Activated T-helper 2 cell treated with anti-CD3 and anti-CD28 coated beads, Interferon-gamma antibody, Interleukin-2, Interleukin-4, amounts not matched to agents 10 μg/mL and 5 μg/mL and 100 μg/mL, durations not matched to agents 14 hours and 24 hours and 36 hours (primary cell): ENCODE measurements at places on chromosomes 4 and X. TPM values are rescaled to one million over a fixed set of nuclear protein-coding genes. Genes with fewer than 3 reads are reported as not detected.

Gene TLL1
- total RNA-seq: not detected in 2 replicates

DNA sequence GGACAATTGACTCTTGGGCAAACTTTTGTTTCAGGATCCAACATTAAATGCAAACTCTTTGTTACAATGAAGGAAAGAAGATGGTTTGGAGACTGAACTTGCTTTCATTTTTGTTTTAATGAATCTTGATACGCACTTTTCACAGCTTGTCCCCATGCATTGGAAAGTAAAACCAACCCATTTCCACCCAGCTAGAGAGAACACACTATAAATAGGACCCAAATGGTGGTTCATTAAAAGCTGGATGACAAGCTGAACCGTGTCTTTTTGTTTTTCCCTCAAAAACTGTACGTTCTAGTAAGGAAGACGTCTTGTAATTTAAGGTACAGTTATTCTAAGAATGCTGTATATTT lies 95.3 kb upstream of the EGFL6 start:
- H3K4me1 ChIP-seq: peaks cover 32% of the 10 kb centered on the region
- peak overlapping the region; percentile 88 for H3K27ac ChIP-seq
- H3K4me3 ChIP-seq: peak overlapping the region; percentile 69

Gene TRO
- 2.1 and 2.8 TPM in 2 replicates for total RNA-seq

DNA sequence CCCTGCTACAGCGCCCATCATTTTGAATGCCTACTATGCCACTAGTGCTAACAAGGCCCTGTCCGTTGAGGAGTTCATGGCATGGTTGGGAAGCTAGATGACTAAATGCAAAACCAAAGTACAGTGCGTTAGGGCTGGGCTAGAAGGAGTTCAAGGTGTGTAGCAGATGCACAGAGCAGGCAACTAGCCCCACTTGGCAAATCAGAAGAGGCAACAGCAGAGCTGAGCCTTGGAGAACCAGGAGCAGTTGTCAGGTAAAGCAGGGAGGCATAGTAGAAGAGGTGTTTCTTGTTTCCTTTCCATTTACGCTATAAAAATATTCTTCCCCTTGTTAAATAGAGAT lies 146.6 kb upstream of the CPEB2 start:
- peak overlapping the region; percentile 81 for H3K27ac ChIP-seq
- no peaks in the 10 kb centered on the region for H3K27me3 ChIP-seq
- H3K4me1 ChIP-seq: peaks cover 29% of the 10 kb centered on the region
- peaks cover 5% of the 10 kb centered on the region for H3K36me3 ChIP-seq

Gene PLP1
- not detected in 2 replicates for total RNA-seq

Gene CNGA1
- total RNA-seq: not detected in 2 replicates

Gene RGS12
- 7.0 and 8.3 TPM in 2 replicates for total RNA-seq
